Midbrain (tissue), 1 donor: ENCODE measurements at places on chromosomes 2 and 18.
A peak's percentile ranks its signal among the peaks of the same experiment; 100 is the strongest.

GRCh38 chr2:24315669-24316068, 44.7 kb downstream of the ITSN2 start:
- no peak for DNase-seq

GRCh38 chr2:212990697-212991096, 160.7 kb downstream of the IKZF2 start:
- DNase-seq = no peak

GRCh38 chr2:227871375-227871791, at the start of gene DAW1:
Gene DAW1 (plus strand): TSS chr2:227871631. CDS start chr2:227871690, 59 bp downstream.
- DNase-seq = no peak

- DNase-seq = no peak
Measured at GRCh38 chr18:11398625-11399024, 210.8 kb upstream of the SLC35G4 start.

DNA sequence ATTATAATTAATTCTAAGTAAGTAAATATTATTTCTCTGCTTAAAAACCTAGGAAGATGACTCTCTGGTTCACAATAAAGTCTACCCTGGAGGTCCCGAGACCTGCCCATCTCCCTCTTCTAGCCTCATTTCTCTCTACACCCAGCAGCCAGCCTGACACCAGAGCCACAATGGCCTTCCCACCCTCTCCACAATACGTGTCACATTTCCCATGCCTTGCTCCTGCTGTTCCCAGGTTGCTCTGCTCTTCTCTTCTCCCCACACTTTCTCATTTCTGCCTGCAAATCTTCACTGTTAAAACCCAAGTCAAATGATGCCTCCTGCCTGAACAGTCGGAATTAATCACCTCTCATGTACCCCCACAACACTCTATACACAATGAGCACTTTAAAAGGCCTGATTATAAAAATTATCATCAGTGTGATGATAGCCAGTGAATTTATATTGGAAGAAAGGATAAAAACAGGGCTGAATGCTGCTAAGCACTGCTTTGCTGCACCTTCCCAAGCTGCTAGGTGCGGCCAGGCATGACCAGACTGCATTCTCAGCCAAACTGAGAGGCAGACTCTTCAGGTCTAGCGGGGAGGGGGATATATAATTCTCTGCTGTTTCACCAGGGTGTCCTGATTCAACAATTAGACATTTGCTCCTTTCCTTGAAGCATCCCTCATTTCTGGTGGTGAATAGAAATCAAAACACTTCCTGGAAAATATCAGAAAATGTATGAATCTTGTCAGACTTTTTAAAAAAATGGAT, 160.6 kb downstream of the DTNA start:
- DNase-seq = no peak

DNA sequence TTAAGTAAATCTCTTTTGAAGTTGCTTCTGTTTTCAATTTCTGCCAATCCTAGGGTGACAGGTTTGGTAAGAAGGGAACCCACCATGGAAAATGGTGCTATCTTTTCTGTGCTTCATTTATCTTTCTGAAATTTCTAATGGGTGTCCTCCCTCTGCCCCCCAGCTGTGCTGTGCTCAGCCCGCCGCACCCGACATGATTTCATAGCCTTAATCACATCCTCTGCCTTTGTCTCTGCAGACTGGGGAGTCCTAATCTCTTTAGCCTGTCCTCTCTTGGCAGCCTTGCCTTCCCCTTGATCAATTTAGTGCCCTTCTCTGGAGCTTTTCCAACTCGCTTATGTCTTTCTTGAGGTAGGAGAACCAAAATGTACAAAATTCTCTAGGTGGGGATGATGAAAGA, 49.3 kb downstream of the DNMT3A start:
- no peak for DNase-seq

DNA sequence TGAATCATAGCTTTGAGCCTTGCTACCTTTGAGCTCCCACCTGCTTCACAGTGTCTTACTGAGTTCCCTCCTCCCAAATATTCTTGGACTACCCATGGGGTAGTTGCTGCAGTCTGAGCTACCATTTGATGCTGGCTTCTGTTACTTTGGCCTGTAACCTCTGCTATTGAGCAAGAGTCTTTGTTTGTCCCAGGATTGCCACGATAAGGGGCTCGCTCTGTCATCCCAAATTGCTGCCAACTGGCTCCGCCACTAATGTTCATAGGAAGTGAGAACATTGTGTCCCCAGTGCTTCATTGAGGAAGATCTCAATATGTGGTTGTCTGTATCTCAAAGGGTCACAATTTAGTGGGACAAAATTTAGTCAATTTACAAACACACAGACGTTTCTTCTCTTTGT, 103.8 kb downstream of the TRIM43 start:
- no peak for DNase-seq

GRCh38 chr2:11996618-11997017, 250.2 kb downstream of the LPIN1 start:
- DNase-seq = no peak

DNA sequence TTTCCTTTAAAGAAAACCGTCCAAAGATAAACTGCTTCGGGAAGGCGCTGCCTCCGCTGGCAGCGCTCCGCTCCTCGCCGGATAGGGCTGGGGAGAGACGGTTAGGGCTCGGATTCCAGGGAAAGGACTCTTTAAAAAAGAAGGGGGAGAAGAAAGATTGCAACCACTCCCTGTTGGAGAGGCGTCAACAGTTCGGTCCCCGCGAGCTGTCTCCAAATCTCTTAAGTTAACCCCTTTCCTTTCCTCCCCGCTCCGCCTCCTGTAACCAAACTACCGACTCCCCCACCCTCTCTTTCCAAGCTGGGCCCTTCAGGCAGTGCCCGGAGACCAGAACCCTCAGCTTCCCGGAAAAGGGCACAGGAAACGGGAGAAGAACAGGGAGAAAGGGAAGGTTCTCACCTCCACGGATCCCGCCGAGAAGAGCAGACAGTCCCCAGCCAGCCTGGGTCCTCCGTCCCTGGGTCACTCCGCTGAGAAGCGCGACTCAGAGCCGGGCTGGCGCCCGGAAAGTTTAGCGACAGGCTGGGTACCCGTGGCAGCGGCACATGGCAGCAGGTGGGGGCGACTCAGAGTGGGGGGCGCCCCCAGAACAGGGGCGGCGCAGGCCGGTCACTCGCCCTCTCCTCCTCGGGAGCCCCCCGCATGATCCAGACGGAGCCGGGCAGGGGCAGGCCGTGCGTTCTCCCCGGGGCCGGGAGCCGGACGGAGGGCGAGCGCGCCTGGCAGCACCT, 675 bp downstream of the FZD5 start:
- peak; percentile 50 for DNase-seq

- DNase-seq = no peak
Measured at GRCh38 chr2:60465736-60466135, 87.7 kb downstream of the BCL11A start.

DNA sequence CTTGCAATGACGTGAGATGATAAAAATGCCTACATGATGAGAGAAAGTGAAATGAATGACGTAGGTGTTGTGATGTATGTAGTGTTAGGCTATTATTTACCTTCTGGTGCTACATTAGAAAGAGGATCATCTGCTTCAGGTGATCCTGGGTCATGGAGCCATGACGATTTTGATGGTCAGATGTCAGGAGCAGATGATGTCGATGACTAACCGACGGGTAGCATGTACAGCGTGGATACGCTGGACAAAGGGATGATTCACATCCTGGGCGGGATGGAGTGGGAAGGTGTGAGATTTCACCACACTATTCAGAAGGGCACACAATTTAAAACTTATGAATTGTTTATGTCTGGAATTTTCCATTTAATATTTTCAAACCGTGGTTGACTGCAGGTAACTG, 43.5 kb upstream of the ACVR1C start:
- DNase-seq = no peak

DNA sequence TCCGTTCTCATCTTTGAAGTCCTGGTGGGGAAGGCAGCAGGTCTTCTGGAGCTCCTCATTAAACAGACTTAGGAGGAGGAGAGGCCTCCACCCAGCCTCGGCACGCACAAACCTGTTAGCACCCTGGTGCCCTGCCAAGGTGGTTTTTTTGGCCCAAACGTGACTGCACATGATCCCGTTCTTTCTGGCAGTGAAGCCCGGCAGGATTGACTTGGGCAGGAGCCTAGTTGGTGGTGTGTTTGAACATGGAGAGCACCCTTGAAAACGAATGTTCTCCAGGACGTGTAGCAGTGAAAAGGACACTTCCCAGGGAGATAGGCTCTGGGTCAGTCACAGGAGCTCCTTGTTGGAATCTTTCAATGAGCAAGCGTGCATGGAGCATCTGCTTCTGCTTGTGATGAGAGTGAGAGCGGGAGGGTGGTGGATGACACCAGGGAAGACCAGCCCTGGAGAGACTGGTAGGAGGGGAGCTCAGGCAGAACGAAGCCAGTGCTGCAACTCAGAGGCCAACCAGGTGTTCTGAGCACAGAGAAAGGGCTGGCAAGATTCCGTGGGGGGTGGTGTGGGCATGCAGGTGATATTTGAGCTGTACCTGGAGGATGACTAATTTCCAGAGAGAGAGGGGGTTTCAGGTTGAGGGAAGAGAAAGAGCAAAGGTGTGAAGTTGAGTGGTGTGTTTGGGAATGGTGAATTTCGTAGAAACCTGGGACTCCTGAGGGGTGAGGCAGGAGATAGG, 73.8 kb downstream of the TANC1 start:
- DNase-seq = no peak

- DNase-seq = peak; percentile 30
Measured at GRCh38 chr2:210477496-210477895, 937 bp upstream of the LANCL1 start.

GRCh38 chr2:207503234-207503633, 26.5 kb upstream of the CREB1 start:
- no peak for DNase-seq

DNA sequence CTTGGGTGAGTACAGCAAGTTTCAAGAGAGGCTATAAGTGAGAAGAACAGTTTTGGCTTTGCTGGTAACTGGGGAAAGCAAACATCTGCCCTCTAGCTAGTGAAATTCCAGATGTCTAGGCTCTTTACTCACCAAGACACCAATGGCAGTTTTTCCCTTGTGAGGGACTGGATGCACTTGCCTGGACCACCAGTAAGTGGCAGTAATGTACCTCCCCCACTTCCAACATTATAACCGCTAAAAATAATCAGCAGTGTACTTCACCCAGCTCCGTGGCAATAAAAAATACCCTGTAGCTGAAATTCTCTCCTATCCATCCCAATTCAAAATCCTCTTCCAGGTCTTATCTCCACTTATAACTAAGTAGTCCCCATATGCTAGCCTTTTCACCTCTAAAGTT, 383.9 kb downstream of the ARHGAP15 start:
- DNase-seq = peak; percentile 45

DNA sequence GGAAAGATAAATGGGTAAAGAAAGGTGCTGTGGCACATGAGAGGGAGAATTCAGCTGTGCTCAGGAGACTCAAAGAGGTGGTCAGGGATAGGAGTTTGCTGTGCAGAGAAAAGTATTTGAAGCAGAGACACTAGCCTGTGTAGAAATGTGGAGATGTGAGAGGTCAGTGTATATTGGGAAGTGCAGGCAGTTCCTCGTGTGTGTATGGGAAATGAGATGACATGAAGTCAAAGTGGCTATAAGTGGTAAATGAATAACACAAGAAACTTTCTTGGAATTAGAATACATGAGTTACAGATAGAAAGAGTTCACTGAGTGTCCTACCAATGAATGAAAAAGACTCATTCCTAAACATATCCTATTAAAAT, 11.6 kb downstream of the MAP3K20 start:
- no peak for DNase-seq

DNA sequence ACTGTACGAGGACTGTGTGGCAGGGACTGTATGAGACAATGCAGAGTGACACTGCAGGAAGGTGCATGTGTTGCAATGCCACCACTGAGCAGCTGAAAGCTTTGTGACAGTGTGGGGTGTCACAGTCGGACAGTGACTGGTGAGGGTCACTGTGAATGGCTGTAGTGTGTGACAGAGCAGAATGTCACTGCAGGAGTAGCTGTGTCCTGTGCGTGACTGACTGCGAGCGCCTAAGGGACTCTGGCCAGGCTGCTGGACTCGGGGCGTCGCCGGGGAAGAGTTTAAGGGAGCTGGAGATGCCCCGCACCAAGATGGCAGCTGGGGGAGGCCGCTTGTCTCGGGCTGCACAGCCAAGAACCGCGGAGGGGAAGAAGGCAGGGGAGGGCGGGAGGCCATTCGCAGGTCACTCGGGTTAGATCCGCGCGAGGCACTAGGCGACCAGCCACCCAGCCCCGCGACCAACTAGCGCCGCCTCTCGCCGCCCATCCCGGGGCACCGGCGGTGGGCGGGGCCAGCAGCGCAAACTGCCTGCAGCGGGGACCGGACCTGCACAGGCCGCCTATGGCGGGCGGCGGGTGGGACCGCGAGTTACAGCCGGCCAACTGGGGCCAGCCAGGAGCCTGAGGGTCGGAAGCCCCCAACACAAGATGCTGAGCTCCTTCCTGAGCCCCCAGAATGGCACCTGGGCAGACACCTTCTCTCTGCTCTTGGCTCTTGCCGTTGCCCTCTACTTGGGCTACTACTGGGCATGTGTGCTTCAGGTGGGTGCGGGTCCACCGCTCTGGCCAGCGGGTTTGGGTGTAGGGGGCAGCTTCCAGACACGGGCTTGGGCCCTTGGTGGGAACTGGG, at the start of gene ABHD1:
ABHD1 (plus strand) TSS at position 514 of the 849 bp plus-strand sequence; CDS start at position 648, 134 bp downstream.
- DNase-seq = peak; percentile 72
